ENCODE measurements at places on chromosomes 5 and 9. TPM values are rescaled to one million over a fixed set of nuclear protein-coding genes. Genes with fewer than 3 reads are reported as not detected.

Gene GMCL2
- total RNA-seq = not detected

Gene IFNK
- total RNA-seq = not detected

Gene LARP1
- 169 TPM for total RNA-seq

Gene FAM170A
- total RNA-seq = not detected

Gene OR2V2
- not detected for total RNA-seq

Gene PCDHGB5
- 2.1 TPM for total RNA-seq

Gene SV2C
- 0.02 TPM for total RNA-seq

Gene SKIC3
- total RNA-seq = 24.0 TPM

Gene APBA1
- total RNA-seq = 0.12 TPM

Gene GARIN3
- total RNA-seq = not detected

Gene CPLANE1
- total RNA-seq = 2.9 TPM

Gene OTP
- total RNA-seq = 0.12 TPM

Gene FOXD4
- 0.34 TPM for total RNA-seq

Gene FCN2
- total RNA-seq = not detected

Gene CTNNAL1
- total RNA-seq = 51.1 TPM

Gene OR1K1
- not detected for total RNA-seq

Gene GPX3
- total RNA-seq = 12.1 TPM

Gene FOXI1
- total RNA-seq = not detected

Gene SLC1A1
- 1.3 TPM for total RNA-seq

Gene TMC1
- total RNA-seq = not detected

Gene GPX8
- total RNA-seq = 41.5 TPM

Gene MGAT4B
- total RNA-seq = 183 TPM

Gene RUFY1
- total RNA-seq = 29.5 TPM

Gene PCDHB3
- not detected for total RNA-seq

Gene LRRC19
- not detected for total RNA-seq

Gene ST8SIA4
- total RNA-seq = 0.22 TPM

Gene SAPCD2
- total RNA-seq = 26.4 TPM

Gene SPATA31E1
- not detected for total RNA-seq

Gene IL9
- total RNA-seq = not detected

Gene ENTREP1
- total RNA-seq = 0.62 TPM

Gene PCDHGB3
- total RNA-seq = 0.12 TPM

Gene ECM2
- total RNA-seq = not detected

Gene MCTP1
- total RNA-seq = 6.8 TPM

Gene POU5F2
- not detected for total RNA-seq

Gene CCDC192
- not detected for total RNA-seq

Gene C5
- total RNA-seq = 15.8 TPM

Gene C9orf40
- total RNA-seq = 8.4 TPM

Gene TEX48
- total RNA-seq = not detected

Gene ADAMTS12
- 6.5 TPM for total RNA-seq

Gene SLC6A7
- not detected for total RNA-seq

Gene CD72
- 0.19 TPM for total RNA-seq

Gene CD14
- 5.1 TPM for total RNA-seq

Gene AK3
- 61.0 TPM for total RNA-seq

Gene TPPP
- 5.7 TPM for total RNA-seq

Gene ADAMTS2
- 0.07 TPM for total RNA-seq

Gene EQTN
- total RNA-seq = not detected
